Heart left ventricle (tissue), 16 donors: ENCODE measurements at places on chromosomes 3 and 15. TPM values are rescaled to one million over a fixed set of nuclear protein-coding genes. Genes with fewer than 3 reads are reported as not detected.

Gene RBPMS2
- 79.3 TPM for total RNA-seq

Gene GABRB3
- 4.4 TPM for total RNA-seq

Gene CTDSPL
- 26.3 TPM for total RNA-seq

Gene ALPK3
- 131 TPM for total RNA-seq

Gene KLHL40
- total RNA-seq: 0.77 TPM

Gene DMXL2
- total RNA-seq: 4.5 TPM

Gene WDR5B
- total RNA-seq: 3.6 TPM
